ENCODE measurements at places on chromosomes 3 and 15.

DNA sequence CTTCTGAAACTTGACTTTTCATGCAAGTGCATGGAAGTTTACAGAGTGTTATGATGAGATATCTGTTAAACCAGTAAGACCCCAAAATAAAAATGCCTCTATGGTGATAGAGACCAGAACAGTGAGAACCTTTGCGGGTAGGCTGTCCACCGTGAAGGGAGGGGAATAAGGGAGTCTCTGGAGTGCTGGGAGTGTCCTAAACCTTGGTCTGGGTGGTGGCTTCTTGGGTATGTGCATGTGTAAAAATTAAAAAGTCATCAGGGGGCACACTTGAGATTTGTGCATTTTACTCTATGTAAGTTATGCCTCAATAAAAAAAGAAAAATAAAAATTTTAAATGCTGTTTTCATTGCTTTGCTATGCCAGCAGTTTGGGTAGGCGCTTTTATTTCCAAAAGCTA lies 38.2 kb upstream of the BNC1 start:
- no peak for DNase-seq

- DNase-seq: no peak
These were observed 34.5 kb downstream of the UMPS start for GRCh38 chr3:124764746-124765145.

DNA sequence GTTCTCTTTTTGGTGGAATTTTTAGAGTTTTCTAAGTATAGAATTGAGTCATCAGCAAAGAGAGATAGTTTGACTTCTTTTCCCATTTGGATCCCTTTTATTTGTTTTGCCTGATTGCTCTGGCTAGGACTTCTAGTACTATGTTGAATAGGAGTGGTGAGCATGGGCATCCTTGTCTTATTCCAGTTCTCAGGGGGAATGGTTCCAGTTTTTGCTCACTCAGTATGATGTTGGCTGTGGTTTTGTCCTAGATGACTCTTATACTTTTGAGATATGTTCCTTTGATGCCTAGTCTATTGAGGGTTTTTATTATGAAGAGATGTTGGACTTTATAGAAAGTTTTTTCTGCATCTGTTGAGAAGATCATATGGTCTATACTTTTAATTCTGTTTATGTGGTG lies 72.5 kb downstream of the TNFAIP8L3 start:
- no peak for DNase-seq

DNA sequence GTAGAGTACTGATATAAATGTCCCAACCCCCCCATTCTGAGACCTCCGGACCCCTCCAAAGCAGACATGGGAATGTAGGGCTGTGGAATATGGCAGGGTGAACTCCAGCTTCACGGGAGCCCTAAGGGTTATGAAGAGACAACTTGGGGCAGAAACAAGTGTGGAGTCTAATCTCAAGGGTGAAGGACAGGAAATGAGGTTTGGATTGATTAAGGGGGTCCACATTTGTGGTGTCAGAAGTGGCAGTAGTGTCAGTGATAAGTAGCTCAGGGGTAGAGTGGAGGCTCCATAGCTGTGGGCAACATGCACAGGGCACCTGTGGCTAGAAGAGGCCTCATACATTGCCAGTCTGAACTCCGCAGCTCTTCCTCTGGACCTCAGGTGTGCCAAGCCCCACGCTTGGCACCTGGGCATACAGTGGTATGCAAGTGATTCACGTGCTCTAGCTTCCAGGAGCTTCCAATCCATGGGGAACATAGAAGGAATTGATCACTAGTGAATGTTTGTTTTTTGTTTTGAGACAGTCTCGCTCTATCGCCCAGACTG lies 4.1 kb upstream of the P4HTM start:
- no peak for DNase-seq

- DNase-seq: no peak
These were observed 453.0 kb downstream of the DIPK2A start for GRCh38 chr3:144424606-144425005.

- no peak for DNase-seq
These were observed 13.4 kb downstream of the MYL3 start for GRCh38 chr3:46849686-46850467.

DNA sequence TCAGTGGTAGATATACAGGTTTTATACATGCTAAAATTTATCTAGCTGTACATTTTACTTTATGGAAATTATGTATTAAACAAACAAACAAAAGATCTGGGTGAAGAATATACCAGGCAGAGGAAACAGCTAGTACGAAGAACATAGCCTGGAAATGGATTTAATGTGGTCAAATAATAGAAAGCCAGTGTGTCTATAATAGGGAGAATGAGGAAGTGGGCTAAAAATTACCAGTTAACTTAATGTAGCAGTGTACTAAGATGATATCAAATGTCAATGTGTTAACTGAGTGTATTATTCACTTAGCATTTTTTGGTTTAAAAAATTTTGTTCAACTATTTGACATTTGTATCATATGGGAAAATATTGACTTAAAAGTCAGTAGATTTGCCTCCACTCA lies 22.8 kb upstream of the SLC15A2 start:
- DNase-seq: no peak

DNA sequence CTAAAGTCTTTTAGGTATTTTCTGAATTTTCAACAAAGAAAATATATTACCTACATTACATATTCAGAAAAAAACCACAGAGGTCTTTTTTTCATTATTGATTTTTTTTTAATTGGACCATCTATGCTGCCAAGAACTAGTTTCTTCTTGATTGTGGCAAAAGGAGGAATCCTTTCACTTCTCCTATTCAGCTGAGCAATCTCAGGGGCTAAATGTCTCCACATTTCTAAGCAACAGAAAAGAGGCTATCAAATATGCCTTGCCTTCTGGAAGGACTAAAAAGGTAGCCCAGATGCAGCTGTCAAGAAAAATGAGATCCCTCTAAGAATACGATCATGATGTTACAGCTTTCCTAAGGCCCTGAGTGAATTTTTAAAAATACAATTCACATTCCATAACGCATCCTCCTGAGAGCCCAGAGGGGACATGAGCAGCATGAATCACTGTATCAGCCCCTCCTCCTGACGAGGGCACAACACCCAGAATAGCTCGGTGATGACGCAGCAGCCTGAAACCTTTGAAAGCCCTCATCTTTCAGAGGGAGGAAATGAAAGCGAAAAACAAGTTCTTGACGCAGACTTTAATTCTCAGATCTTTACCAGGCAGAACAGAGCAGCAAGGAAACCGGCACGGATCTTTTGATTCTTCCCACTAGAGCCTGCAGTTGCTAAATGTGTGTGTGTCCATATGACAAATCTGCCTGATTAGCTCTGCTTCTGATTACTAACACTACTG lies 24.6 kb downstream of the RUBCN start:
- peak; percentile 76 for DNase-seq

- DNase-seq: peak; percentile 9
These were observed at the start of gene SLC49A4 for GRCh38 chr3:122794779-122795673. SLC49A4 (plus strand) TSS chr3:122795069; CDS start chr3:122795193, 124 bp downstream.

DNA sequence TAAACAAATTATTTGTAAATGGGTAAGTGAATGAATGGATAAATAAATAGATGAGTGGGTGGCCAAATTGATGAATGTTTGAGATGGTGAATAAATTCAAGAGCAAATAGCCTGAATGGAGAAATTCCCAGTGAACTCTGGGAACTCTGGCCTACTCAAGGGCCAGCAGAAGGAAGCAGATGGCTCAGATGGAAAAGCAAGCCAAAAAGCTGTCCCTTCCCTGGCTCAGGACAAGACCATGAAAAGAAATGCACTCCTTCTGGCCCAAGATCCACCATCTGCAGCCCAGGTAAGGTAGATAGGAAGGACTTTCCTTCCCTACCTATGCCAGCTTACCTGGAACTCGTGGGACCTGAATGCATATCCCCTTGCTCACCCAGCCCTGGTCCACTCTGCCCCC lies 37.6 kb upstream of the CLDN18 start:
- DNase-seq: no peak

DNA sequence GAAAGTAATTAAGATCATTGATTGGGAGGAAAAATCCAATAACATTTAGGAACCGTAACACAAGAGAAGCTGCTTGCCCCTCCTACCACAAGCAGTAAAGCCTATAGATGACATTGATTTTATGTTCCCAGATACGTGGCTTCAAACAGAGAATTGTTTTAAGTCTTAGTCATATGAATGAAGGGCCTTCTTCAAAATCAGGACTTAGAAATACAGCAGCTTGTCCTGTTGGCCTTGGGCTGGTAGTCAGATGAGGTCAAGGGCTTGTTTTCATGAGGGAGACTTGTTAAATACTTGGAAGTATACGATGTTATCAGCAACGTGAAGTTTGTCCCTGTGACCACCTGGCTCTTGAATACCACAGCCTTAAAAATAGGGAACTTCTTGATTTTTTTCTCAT lies 114.4 kb downstream of the VGLL4 start:
- DNase-seq: no peak

- DNase-seq: no peak
These were observed 99.0 kb downstream of the SCN11A start for GRCh38 chr3:38952721-38953120.

DNA sequence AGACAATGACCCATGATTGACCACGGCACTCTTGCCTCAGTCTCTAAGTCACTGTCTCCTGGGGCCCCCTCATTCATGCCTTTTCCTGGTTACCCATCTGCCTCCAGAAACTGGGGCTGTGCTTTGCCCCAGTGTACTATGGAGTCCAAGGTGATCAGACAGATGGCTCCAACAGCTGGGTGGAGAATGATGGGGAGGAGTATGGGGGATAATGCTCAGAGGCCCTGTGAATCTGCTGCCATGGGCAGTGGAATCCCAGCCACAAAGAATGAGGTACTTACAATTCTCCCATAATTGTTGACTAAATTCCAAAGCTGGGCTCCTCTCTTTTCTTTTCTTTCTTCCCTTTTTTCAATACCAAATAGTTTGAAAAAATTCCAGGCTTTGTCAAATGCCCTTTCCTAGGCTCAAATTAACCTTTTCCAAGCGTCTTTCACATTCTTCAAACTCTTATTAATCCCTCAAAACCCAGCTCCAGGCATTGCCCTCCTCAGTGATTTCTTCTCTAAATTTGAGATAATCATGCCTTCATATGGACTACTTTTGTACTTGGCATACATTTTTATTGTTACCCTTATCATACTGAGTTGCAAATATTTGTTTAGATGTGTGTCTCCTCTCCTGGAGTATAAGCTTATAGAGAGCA lies 148.5 kb upstream of the ICE2 start:
- DNase-seq: no peak

DNA sequence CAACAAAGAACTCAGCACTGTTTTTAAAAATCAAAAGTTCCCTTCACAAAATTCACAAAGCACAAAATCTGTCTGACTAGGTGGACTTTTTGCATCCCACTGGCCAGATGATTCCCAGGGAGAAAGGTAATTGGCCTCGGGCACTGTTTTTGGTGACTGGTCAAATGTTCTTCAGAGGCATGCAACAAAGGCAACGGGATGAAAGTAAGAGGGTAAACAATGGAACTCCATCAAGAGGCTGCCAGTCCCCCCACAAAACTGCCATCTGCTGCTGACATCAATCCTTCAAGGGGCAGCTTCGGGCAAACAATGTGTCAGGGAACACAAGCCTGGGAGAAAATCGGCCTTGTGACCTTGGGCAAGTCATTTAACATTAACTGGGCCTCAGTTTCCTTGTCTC lies 3.3 kb downstream of the SRGAP3 start:
- no peak for DNase-seq

DNA sequence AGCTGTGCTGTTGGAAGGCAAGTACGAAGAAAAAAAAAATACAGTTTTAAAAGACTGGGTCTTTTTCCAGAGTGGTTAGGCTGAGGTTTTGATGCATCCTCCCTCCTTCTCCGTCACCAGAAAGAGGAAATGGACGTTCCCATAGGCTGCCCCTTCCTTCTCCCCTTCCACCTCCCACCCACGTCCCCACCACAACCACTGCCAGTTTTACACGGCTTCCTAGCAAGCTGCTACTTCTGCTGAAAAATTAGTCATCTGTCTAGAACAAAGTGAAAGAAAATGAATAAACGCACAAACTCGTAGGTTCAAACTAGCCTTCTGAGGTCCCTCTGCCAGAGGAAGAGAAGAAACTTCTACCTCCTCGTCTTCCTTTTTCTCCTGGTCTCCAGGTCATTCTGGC lies 71.6 kb upstream of the RPL35A start:
- DNase-seq: no peak

Measured in thoracic aorta (tissue), 2 donors.